Heart right ventricle (tissue), 16 donors: ENCODE measurements at places on chromosomes 7 and 10. TPM values are rescaled to one million over a fixed set of nuclear protein-coding genes. Genes with fewer than 3 reads are reported as not detected.

GRCh38 chr7:43234968-43235367 is 122.5 kb downstream of the HECW1 start:
- no peaks in the 10 kb centered on the region for H3K36me3 ChIP-seq
- H3K4me3 ChIP-seq, result no peak overlapping the region
- no peaks in the 10 kb centered on the region for H3K4me1 ChIP-seq
- no peak for DNase-seq
- no peak overlapping the region for H3K27ac ChIP-seq

DNA sequence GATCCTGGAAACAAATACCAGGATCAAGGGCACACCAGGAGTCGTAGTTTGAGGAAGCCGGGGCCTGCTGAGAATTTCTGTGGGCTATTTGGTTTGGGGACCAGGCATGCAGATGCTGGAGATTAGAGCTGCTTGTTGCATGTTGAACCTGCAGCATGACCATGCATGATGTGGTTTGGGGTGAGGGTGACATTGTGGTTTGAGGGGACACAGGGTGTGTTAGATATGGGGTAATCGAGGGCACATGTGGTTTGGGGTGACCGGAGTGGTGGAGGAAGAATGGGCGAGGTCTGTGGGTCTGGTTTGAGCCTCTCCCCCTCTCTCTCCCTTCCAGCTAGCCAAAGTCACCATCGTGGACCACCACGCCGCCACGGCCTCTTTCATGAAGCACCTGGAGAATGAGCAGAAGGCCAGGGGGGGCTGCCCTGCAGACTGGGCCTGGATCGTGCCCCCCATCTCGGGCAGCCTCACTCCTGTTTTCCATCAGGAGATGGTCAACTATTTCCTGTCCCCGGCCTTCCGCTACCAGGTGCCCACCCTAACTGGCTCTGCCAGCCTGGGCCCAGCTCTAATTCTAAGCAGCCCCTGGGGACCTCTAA is 10.2 kb downstream of the NOS3 start:
- no peaks in the 10 kb centered on the region for H3K4me1 ChIP-seq
- H3K4me3 ChIP-seq, result no peak overlapping the region
- no peaks in the 10 kb centered on the region for H3K27me3 ChIP-seq
- no peak overlapping the region for H3K27ac ChIP-seq
- no peak for DNase-seq

- no peak overlapping the region for H3K27ac ChIP-seq
- no peaks in the 10 kb centered on the region for H3K36me3 ChIP-seq
- no peaks in the 10 kb centered on the region for H3K27me3 ChIP-seq
Measured at GRCh38 chr7:18834577-18834976, 282.9 kb downstream of the TWIST1 start.

Gene PCLO
- 2.1 TPM for total RNA-seq

DNA sequence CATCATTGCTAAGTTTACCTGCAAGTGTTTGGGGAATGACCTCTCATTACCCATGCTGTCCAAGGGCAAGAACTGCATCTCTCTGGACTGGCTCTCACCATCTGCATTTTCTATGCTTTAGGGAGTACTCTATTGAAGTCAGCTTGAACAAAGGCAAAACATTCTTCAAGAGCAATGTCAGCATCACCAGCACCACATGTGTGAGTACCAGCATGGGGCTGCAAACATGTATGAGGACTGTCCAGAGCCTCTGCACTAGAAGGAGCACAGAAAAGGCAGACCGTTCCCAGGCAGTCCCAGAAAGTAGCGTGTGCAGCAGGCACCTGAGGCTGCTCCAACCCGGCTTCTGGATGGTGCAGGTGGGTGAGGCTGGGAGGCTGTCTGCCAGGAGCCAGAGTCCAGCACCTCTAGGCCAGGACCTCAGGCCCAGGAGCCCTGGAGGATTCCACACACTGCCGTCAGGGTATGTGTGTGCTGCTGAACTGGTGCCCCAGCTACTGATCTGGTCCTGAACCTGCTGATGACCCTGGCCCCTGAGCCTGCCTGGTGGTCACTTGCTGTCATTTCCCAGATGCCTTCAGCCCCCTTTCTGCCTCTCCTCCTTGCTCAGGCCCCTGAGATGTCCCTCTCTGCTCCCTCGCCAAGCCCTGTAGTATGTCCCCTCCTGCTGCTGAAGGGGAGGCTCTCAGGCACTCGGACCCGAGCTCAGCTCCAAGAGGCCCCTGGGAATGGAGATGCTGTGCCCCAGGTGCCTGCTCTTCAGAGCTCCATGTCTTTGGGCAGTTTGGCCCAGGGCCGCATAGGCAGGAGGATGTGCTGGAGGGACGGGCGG is 20.7 kb downstream of the ANTXRL start:
- H3K27me3 ChIP-seq, result no peaks in the 10 kb centered on the region
- H3K4me3 ChIP-seq, result no peak overlapping the region
- no peak for DNase-seq
- no peak overlapping the region for H3K27ac ChIP-seq
- no peaks in the 10 kb centered on the region for H3K36me3 ChIP-seq
- H3K4me1 ChIP-seq, result no peaks in the 10 kb centered on the region

- H3K4me1 ChIP-seq, result no peaks in the 10 kb centered on the region
- no peak overlapping the region for H3K4me3 ChIP-seq
- H3K27me3 ChIP-seq, result no peaks in the 10 kb centered on the region
- DNase-seq, result no peak
Measured at GRCh38 chr10:60661637-60662036, 116.6 kb upstream of the CDK1 start.
